ENCODE measurements at places on chromosomes 3 and 15. TPM values are rescaled to one million over a fixed set of nuclear protein-coding genes. Genes with fewer than 3 reads are reported as not detected.

GRCh38 chr3:66017591-66017990, 21.1 kb downstream of the MAGI1 start:
- DNase-seq, result no peak

DNA sequence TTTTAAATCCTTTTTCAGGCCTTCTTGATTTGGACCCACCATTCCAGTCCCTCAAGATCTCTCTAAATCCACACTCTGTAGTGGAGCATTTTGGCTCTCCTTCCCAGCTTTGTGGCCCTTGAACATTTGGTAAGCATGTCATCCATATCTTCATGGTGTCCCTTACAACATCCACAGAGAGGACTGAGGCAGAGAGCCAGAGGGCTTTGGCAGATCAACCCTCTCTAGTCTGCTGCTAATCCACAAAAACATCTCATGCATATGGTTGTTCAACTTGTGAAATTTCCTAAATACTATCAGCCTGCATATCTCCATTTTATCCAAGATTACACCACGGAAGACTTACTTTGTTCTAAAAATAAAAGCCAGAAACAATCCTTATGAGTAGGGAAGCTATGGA, 23.2 kb downstream of the THRB start:
- no peak for DNase-seq

Gene SGO1
- total RNA-seq, result 10.6 TPM

DNA sequence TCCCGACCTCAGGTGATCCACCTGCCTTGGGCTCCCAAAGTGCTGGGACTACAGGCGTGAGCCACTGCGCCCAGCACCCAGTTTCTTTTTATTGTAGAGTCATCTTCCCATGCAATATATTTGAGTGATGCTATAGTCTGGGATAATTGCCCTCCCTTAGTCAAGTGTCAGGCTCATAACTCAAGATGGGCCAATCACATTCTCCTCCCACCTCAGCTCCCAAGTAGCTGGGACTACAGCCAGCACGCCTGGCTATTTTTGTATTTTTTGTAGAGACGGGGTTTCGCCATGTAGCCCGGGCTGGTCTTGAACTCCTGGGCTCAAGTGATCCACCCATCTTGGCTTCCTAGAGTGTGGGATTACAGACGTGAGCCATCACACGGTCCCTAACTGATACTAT, 15.2 kb upstream of the PTPN9 start:
- no peak for DNase-seq

DNA sequence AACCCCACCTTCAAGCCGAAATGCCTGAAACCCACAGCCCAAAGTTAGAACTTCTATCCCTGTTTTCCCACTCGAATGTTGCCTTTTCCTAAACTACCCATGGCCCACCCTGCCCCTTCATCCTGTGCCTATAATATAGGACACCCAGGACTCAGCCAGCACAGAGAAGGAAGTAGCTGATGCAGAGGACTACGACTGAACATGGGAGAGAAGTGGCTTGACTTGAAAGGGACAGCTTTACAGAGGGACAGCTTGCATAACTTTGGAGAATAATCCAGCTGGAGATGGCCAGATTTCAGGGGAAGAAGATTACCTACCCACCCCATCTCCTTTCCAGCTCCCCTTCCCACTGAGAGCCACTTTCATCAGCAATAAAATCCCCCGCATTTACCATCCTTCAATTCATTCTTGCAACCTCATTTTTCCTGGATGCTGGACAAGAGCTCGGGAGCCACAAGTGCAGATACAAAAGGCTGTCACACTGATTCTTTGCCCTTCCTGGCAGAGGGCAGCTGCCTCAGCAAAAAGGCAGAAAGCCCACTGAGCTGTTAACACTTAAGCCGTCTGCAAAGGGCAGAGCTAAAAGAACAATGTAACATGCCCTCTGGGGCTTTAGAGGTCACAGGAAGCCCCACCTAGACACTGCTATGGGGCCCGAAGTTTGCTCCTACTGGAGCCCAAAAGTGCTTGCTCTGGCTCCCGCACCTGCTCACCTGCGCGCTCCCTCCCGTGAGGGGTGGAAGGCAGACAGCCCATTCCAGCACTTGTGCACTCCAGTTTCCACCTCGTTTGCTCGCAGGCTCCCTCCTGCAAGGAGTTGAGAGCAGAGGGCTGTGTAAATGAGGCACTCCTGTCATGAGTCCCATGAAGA, 224.0 kb downstream of the TBC1D5 start:
- DNase-seq, result no peak

- DNase-seq, result peak; percentile 30
These were observed 30.2 kb downstream of the TTBK2 start for GRCh38 chr15:42890161-42890913.

- no peak for DNase-seq
These were observed 133.1 kb upstream of the LRRN1 start for GRCh38 chr3:3665961-3666640.

DNA sequence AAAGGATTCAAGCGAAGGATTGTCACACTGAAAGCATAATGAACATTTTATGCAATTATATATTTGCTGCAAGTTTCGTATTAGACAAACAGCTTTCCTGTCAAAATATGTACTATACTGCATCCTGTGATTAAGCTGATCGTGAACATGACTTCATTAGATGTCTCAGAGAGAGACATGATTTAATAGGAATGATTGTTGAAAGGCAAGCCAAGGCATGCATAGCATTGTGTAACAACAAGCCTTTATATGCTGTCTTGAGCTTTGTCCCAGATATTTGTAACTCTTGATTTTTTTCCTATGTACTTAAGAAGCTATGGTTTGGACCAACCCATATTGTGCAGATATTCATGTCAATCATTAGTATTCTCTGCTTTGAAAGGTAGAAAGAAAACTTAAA, 309.1 kb downstream of the KCNH8 start:
- DNase-seq, result no peak

DNA sequence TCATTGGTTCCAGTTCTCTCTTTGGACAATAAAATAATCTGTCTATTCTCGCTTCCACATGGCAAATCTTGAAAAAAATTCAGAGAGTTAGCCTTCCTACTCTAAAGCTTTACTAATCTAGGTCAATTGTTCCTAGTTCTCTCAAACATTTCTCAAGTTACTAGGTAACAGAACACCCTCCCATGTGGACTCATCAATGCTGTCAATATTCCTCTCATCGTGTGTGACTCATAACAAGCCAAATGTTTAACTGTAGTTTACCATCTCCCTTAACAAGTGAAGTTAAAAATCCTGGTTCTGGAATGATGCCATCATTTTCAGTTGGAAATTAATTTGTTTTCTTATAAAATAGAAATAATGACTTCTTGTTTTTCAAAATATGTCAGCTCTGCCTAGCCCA, 438.6 kb downstream of the ROBO1 start:
- DNase-seq, result no peak

GRCh38 chr3:104582092-104582491, 784.6 kb upstream of the ALCAM start:
- DNase-seq, result no peak

- DNase-seq, result no peak
These were observed 472.9 kb upstream of the CBLB start for GRCh38 chr3:106341586-106342162.

Gene FSTL1
- total RNA-seq, result 656 TPM
